SK-N-DZ (cell line): ENCODE measurements at places on chromosomes 4 and X.

DNA sequence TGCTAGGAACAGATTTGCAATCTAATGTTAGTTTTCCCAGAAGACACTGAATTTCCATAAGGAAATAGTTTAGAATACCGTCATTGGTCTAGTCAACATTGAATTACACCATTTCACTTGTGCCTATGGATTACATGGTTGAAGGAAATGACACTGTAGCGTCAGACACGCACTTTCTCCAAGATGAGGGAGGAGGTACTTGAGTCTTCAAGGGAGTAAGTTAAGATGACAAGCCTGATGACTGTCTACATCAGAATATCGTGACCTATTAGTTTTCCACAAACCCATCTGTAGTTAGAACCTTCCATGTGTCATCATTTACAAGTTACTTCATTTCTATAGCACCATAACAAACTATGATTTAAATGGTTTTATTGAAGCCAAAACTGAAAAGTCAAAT is 153.7 kb downstream of the AMELX start:
- no peak for DNase-seq

- DNase-seq: no peak
Observed at GRCh38 chrX:50711907-50712306, 102.1 kb downstream of the SHROOM4 start.

GRCh38 chrX:79117078-79117477 is 27.4 kb upstream of the GPR174 start:
- no peak for DNase-seq

- no peak for DNase-seq
Observed at GRCh38 chrX:149453906-149454822, 50.9 kb downstream of the IDS start.

DNA sequence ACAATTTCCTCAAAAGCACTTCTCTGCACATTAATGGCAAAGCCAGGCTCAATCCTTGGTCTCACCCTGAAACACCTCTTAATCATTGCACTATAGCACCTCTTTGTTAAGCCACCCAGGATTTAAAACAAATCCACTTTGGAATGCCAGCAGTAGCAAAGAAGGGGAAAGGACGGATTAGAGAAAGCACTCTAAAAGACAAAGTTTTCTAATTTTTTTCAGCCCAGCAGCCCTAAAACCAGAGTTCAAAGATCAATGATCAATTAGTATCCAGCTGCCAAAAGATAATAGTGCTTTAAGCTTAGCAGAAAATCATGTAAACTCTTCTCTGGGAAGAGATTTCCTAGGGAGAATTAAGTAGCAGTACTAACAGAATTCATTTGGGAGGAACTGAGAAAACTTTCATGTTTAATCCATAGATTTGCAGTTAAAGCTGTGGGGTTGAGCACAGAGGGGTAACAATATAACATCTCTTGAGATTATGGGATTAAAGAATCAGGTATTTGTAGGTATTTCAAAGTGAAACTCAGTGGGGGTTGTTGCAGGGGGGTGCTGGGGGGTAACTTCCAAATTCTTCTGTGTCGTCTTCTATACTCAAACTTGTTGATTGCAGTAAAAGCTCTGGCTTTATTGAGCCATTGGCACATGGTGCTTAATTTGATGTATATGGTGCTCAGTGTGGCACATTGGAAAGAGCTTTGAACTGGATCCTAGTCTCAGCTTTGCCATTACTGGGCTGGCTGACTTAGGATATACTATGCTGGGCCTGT is 61.8 kb downstream of the LRRC66 start:
- DNase-seq: no peak

- no peak for DNase-seq
Observed at GRCh38 chr4:165953181-165953580, 80.1 kb downstream of the TLL1 start.

DNA sequence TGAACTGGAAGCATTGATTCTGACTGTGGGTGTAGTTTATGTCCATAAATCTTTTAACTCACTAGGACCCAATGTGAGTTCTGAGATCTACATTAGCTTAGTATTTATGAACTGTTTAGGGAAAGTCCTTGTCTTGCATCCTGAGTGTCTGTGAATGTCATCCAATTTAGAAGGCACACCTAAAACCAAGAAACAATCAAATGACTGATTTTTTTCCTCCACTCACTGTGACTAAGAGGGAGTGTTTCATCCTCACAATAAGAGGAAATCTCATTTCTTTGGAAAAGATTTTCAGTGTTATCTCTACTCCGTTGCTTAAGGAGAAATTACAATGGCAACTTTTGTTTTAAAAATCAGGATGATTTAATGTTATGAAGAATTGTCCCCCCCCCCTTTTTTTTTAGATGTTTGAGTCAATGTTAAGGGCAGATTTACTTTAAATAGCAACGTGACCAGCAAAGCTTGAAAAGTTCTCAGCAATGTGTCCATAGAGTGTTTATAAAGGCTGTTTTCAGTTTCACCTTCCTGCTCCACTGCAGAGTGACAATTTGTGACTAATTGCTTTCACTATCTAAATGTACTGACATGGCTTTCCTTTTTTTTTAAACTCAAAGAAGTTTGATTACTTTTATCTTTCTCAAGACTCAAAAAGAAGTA is 173.0 kb downstream of the SPCS3 start:
- no peak for DNase-seq

GRCh38 chr4:183873409-183874185 is 31.5 kb upstream of the STOX2 start:
- DNase-seq: no peak

GRCh38 chr4:24141836-24142235 is 252.0 kb upstream of the PPARGC1A start:
- DNase-seq: no peak

- no peak for DNase-seq
Observed at GRCh38 chr4:153733751-153734448, 25.9 kb downstream of the RNF175 start.

DNA sequence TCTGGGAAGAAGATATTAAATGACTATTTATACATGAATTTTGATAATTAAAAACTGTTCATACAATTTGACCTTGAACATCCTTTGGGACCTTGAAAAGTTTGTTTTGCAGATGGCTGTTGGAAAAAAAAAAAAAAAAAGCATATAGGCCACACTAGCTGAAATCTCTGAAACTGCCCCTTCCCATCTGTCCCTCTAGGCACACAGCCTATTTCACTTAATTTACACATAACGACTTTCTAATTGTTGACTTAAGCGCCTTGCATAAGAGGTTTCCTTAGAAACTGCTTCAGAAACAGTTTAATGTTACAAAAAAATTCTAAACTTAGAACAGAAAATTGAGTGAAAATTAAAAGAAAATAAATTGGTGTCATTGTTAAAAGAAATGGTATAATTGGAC is 131.0 kb downstream of the COX18 start:
- DNase-seq: no peak

DNA sequence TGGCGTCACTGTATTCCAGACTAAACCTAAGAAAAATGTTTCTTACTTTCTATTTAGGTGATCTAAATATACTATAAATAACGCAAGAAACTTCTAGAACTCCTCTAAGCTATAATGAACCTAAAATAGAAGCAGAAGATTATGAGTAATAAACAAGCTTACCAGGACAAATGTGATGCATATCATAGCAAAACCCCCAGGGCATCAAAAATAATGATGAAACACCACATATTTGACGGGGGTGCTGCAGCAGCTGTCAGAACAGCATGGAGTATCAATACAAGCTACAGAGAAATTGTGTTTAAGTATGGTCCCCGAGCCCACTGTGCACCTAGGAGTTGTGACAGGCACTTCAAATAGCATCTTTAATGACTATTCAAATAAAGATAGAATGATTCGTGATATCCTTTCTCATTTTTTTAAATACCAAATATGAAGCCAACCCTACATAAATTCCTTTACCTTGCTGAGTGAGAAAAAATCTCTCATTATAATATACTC is 337.3 kb downstream of the CENPC start:
- no peak for DNase-seq

DNA sequence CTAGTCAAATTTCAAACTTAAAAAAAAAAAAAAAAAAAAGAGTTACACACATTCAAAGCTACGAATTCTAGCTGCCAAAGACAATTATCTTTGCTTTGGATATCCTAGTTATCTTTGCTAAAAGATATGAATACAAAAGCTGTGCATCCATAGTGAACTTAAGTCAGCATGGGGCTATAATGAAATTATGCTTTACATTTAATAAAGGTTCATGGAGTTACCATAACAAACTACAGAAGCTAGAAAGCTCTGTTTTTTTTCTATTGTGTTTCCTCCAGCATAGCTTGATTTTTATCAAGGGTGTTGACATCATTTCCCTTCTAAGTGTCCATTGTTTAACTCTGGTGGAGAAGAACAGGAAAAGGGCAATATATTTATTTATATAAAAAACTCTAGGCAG is 234.1 kb downstream of the ANKRD50 start:
- peak; percentile 42 for DNase-seq

DNA sequence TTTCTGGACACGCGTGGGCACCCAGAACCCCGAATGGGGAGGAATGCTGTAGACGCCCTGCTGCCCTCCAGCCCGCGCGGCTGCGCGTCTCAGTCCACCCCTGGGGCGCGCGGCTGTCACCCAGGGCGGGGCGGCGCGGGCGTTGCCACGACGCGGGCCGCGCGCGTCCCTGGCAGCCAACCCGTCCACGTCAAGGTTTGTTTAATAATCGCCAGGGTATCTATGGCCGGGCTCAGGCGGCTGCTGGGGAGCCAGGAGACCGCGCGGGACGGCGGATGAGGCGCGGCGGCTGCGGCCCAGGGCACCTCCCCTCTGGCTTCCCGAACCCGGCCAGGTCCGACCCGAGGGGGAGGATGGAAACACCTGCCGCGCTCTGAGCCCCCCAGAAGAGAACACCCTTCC is at the start of gene SPATA18:
Gene SPATA18, plus strand, starts transcription at position 92 of the 402 bp plus-strand sequence. CDS start 401 bp downstream, outside the sequence.
- no peak for DNase-seq

DNA sequence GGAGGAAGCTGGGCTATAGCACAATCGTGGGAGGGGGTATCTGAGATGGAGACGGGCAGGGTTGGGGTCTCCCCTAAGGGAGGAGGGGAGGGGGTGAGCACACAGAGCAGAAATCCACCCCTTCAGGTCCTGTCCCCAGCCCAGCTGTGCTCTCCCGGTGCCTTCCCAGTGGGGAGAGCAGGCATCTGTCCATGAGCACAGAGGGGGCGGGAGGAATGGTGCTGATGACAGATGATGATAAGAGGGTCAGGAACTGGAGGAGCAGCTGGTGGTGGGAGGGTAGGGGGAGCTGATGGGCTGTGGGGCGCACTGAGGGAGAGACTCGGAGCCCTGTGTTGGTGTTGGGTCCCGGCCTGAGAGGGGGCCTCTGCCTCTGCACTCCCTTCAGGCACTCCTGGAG is 8.6 kb downstream of the ATP2B3 start:
- DNase-seq: peak; percentile 85

- DNase-seq: no peak
Observed at GRCh38 chr4:115711575-115711974, 598.2 kb upstream of the NDST4 start.

DNA sequence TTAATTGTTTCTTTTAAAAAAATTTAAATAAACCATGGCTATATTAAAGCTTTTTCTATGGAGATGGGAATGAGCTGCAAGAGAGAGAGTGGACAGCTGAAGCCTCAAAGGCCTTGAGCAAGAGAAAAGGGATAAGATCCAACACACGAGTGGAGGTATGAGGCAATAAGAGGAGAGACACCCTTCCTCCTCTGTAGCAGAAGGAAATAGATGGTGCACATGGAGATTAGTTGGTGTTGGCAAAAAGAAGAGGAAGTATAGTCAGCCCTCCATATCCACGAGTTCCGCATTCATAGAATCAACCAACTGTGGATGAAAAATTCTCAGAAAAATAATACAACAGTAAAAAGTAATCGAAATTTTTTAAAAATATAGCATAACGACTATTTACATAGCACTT is 3.2 kb downstream of the CXorf38 start:
- no peak for DNase-seq

DNA sequence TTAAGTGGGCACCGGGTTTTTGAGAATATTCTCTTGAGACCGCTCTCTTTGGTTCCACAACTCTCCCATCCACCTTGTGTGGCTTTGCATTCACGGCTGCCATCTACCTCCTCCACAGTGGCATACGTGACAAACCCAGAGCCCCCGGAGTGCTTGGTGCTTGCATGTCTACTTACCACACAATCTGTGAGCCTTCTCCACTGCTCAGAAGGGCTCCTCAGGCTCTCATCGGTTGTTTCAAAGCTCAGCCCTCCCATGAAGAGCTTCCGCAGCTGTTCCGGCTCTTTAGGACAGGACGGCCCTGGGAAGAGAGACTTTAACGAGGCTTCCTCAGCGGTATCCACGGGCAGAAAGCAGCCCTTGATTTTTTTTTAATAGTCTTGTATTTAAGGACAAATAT is 167.6 kb upstream of the ANK2 start:
- DNase-seq: no peak

- DNase-seq: no peak
Observed at GRCh38 chr4:26233350-26233749, 87.5 kb upstream of the RBPJ start.

DNA sequence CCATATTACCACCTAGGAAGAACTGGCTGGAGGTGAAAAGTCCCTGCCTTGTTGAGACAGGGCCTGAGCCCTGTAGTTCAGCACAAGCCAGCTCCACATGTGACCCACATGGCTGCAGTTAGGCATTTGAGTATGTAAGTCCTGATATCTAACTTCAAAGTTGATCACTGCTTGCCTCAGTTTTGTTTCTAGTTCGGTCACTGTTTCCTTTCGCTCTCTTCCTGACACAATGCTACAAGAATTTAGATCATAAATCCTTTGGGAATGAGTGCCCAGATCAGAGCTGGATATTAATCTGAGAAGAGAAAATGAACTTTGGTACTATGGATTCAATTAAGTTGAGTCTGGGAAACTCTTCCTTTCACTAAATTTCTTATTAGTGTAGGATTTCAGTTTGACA is 48.4 kb downstream of the AKAP4 start:
- DNase-seq: no peak

GRCh38 chr4:107685740-107686139 is 34.3 kb downstream of the PAPSS1 start:
- no peak for DNase-seq

DNA sequence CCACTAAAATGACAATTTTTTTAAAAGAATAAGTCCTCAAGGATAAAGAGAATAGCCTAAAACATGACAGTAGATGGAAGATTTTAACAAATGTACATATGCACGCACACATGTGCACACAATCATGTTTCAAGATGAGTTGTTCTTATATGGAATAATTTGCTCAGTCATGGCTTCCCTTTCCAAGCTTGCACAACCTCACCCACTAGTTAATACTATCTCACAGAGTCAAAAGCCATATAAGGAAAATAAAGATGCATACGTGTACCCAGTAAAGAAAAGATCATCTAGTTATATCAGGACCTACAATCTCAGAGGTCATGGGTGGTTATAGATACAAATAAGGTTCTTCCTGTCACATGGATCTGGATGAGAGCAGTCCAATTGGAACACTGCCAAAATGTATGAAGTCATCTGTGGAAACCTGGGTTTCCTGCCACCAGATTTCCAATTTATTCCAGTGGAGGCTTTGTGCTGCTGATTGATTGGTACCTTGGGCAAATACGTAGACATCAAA is 56.1 kb downstream of the FAM13A start:
- peak; percentile 10 for DNase-seq

DNA sequence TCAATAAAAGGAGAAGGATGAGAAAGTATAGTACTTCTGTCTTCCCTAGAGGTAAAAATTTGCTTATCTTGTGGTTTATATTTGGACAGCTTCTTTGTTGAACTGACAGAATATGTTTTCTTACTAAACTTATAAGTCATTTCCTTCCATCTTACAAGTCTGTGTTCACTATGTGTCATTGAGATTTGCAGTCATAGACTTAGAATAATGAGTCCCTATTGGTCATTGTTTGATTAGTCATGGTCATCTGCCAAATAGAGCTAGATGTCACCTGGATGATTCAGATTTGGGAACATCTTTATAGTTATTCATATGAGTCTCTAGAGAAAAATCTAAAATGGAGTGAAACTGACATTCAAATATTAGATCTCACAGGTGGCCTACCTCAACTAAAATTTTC is 51.5 kb downstream of the SPATA18 start:
- no peak for DNase-seq
